ENCODE measurements at places on chromosomes 5 and 9.

DNA sequence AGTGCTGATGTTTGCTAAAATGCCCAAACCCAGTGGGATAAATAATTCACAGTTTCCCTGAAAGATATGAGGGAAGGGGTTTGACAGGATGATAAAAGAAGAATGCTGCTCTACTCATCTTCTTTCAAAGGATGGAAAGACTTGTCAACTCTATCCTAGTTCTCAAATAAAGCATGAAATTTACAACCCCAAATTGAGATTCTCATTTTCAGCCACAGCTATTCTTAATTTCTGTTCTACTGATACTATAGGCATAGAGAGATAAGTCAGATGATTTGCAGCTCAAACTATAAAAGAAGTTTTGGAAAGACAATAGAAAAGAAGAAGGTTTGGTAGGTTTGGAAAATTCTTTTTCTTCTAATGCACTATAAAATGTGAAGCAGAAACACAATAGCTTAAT lies 542.6 kb downstream of the CSNK1G3 start:
- DNase-seq, result no peak

- no peak for DNase-seq
These were observed 25.0 kb downstream of the MAST4 start for GRCh38 chr5:66621146-66621545.

DNA sequence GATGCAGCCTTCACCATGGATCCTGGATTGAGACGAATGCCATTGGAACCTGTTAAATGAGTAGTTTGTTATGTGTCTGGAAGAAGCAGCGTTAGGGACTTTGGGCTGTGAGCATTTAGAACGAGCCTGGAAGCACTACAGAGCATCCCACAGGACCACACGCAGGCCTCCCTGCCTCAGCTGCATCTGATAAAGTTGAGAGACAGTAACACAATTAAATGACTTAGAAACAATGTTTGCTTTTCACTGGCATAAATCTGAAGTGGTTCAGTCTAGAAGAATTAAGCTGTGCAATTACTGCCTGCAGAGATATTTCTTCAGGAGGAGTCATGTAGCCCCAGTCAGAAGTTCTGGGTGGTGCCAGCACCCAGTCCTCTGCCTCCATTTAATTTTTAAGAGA lies 9.8 kb upstream of the TLX3 start:
- DNase-seq, result no peak

GRCh38 chr5:201672-202071 lies 10.4 kb downstream of the LRRC14B start:
- DNase-seq, result no peak

DNA sequence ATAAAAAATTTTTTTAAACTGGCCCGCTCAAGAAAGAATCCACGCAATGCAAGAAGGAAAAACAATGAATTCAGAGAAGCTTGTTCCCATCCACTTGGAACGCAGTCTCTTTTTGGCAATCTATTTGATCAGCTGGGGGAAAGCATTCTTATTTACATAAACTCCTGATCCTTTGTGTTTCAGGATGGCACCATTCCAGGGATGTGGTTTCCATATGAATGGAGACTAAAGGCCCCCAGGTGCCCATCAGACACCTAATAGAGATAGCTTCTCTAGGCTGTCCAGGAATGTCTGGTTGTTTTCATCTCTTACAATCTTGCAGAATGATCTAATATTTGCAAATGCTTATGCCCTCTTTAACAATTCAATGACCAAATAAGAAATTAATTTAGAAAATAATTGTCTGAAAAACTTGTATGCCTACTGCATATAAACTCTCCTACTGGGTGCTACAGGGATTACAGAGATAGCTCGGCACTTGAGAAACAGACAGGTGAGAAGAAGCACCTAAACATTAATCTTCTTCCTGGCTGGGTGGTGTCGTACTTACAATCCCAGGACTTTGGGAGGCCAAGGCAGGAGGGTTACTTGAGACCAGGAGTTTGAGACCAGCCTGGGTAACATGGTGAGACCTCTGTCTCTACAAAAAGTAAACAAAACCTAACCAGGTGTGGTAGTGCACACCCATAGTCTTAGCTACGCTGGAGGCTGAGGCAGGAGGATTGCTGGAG lies 3.0 kb upstream of the RASGRF2 start:
- no peak for DNase-seq

GRCh38 chr5:45093377-45093776 lies 284.6 kb downstream of the MRPS30 start:
- no peak for DNase-seq

DNA sequence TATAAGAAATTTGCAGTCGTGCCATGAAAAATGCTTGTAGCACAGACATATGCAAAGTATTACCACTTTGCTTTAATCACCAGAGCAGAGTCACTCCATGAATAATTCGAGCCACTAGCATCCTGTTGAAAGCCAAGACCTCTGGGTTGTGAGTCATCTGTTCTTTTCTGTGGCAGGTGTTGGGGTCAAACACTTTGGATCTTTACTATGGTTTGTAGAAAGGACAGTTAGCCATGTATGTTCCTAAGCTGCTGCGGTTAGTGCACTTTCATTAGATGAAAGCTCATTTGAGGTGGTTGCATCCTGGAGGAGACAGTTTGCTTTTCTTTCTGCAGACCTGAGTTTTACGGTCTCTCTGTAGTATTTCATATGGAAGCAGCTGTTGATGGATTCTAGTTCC lies 223.7 kb downstream of the DMRT2 start:
- DNase-seq, result no peak

- no peak for DNase-seq
These were observed 14.3 kb downstream of the VLDLR start for GRCh38 chr9:2635922-2636321.

DNA sequence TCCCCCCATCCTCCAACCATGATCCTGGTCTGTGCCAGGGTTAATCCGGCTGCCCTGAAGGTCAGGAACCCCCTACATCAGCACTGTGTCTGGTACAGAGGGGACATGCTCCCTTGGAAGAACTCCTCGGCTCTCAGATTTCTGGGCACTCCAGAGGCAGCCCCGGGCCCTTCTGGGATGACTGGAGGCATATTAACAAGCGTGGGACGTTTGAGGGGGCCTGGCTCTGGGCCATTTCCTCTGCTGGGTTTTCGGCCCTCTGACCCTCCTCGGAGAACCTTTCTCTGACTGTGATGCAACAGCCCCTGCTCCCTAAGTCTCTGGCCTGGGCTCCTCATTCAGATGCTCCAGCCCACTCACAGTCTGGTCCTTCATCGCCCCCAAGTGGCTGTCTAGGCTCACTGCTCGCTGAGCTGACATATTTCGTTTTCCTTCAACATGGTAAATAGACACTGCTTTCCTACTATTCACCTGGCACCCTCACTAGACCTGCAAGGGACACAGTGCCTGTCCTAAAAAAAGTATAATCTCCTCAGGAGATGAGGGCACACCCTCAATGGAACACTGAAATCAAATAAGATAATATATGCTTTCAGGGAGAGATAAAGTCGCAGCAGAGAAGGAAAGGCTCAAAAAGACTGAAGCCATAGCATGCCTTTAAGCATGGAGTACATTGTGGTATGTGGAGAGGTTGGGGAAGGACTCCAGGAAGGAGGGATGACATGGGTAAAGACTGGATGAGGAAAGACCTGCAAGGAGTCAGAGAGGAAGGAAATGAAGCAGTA lies 404.7 kb upstream of the TRPC7 start:
- no peak for DNase-seq

DNA sequence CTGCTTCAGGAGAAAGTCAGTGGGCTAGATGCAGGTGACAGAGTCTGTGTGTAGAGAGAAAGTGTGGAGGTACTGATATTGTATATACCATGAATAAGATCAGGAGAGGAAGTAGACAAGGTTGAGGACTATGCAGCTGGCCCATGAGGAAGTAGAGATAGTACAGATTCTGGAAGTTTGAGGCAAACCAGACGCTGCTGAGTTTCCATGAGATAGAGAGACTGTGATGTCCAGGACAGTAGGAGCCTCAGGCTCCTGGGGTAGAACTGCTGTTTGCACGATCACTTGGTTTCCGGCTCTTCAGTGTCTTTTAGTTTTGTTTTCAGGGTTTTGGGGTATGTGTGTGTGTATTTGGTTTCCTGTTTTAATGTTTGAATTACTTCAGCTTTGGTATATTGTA lies 13.6 kb downstream of the OTULINL start:
- no peak for DNase-seq

- DNase-seq, result no peak
These were observed 174.3 kb downstream of the AUH start for GRCh38 chr9:91187311-91187964.

GRCh38 chr9:20988061-20988460 lies 43.4 kb downstream of the HACD4 start:
- DNase-seq, result no peak

DNA sequence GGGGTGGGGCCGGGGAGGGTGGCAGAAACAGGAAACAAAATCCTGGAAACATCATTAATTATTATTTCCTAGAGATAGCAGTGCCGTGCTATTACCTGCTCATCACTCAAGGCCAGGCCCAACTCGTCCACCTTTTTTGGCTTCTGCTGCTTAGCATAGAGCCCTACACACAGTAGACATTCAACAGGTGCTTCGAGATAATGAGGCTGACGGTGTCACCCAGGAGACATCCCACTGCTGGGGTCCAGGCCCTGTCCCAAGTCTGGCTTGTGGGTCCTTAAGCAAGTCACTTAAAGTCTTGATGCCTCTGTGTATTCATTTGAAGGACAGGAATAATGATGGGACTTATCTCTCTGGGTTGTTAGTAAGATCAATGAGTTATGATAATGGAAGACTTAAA lies 506.6 kb downstream of the BNC2 start:
- no peak for DNase-seq

- DNase-seq, result no peak
These were observed 85.4 kb downstream of the KCNN2 start for GRCh38 chr5:114447084-114447773.

DNA sequence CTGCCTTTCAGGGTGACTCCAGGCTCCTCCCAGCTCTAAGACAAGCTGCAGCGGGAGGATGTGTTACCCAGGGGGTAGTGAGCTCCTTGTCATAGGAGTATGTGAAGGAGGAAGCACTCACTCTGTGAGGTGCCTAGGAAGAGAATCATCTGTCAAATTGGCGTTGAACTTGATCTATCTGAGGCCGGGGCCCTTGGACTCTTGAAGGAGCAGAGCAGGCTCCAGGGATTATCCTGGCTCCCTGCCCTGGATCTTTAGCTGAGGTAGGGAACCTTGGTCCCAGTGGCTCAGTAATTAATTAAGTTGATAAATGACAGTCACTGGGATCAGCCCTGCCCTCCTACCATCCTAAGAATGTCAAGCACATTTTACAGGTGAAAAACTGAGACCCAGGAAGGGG lies 15.5 kb downstream of the ADGRD2 start:
- no peak for DNase-seq

- DNase-seq, result no peak
These were observed 51.5 kb downstream of the IL31RA start for GRCh38 chr5:55902696-55903095.

DNA sequence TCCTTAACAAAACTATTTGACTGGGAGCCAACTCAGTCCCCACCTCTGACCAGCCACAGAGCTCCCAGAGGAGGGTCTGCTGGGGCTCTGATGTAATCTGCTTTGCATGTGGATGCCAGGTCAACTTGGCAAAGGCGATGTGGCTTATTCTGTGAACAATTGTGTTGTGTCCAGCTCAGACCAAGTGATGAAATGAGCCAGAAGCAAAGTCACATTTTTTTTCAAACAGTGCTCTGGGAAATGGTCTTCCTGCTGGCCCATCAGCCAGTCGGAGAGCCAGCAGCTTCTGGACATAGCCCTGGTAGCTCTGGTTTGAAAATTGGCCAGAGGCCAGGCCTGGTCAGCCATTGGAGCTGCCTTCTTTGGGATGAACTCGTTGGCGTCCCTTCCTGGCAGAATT lies 86.5 kb downstream of the ANGPTL2 start:
- no peak for DNase-seq

GRCh38 chr5:80031109-80031508 lies 4.0 kb upstream of the THBS4 start:
- no peak for DNase-seq

- no peak for DNase-seq
These were observed 4.6 kb downstream of the NIPAL4 start for GRCh38 chr5:157464519-157465171.

DNA sequence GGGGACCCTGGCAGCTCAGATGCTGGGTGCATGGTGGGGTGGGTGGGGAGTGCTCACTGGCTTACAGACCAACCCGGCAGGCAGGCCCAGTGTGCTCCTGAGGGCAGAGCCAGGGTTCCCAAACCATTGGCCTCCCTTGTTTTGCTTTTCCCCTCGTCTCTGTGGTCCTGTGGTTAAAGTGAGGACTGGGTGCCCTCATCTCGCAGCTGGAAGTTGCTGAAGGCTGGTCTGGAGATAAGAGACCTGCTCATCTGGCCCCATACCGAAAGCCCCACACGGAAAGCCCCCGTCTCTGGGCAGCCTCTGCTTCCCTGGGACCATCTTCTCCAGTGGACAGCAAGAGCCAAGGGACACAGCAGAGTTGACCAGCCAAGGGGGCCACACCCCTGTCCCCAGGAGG lies 9.8 kb upstream of the NACC2 start:
- no peak for DNase-seq

GRCh38 chr9:135905380-135906258 lies 1.7 kb downstream of the CAMSAP1 start:
- DNase-seq, result peak; percentile 31

GRCh38 chr5:105882956-105883481 lies 1787.7 kb downstream of the EFNA5 start:
- DNase-seq, result no peak

DNA sequence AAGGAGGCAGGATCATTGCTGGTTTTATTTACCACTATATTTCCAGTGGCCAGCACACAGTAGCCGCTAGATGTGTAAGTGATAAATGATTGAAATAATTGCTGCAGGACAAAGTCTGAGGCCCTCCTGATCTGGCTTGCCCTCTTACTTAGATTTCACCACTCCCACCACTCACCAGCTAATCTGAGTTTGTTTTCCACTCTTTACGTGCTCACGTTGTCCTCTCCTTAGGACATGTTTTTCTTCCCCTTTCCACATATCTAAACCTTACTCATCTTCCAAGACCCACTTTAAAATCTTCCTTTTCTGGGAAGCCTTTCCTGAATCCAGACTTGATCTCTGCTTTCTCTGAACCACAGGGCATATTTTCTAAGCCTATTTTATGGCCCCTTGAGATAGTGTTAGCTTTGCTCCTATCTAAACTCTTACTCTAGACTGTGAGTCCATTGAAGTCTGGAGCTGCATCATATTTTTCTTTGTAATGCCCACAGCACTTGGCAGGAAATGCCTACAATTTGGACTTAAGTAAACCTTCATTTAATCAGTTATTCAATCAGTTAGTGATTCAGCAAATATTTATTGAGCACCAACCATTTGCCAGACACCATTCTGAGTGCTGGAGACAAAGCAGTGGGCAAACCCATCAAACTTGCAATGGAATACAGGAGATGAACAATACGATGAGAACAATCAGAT lies 2.4 kb downstream of the TLR4 start:
- no peak for DNase-seq

GRCh38 chr9:89695441-89695891 lies 90.7 kb downstream of the GADD45G start:
- DNase-seq, result no peak

DNA sequence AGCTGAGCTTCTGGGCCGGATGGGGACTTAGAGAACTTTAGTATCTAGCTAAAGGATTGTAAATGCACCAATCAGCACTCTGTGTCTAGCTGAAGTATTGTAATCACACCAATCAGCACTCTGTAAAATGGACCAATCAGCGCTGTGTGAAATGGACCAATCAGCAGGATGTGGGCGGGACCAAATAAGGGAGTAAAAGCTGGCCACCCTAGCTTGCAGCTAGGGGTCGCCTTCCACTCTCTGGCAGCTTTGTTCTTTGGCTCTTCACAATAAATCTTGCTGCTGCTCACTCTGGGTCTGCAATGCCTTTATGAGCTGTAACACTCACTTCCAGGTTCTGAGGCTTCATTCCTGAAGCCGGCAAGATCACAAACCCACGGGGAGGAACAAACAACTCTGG lies 354.0 kb downstream of the PRR16 start:
- DNase-seq, result no peak

GRCh38 chr5:181281077-181281983 lies 20.4 kb upstream of the TRIM52 start:
- no peak for DNase-seq

All from hematopoietic multipotent progenitor cell treated with erythropoietin and hydrocortisone succinate and interleukin-3 and kit ligand, for 17 days (in vitro differentiated cells).